ENCODE measurements at places on chromosomes 3 and 15.

DNA sequence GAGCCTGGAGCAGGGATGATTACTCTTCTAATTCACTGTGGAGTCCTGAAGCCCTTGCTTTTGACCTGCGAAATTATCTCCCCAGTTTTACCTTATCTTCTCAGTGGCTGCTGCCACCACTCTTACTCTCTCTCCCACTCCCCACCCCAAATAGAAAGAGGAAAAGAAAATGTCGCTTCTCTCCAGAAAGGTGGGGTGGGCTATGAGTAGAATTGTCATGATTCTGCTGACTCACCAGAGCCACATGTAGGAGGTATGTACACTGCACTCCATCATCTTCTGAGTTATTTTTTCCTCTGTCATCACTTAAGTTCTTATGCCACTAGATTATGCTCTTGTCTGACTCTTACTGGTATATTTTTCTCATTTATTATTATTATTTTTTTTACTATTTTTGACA, 43.9 kb upstream of the TMEM158 start:
- H3K4me1 ChIP-seq = no peaks in the 10 kb centered on the region
- H3K27me3 ChIP-seq = no peaks in the 10 kb centered on the region
- DNase-seq = no peak
- H3K4me3 ChIP-seq = no peak overlapping the region

DNA sequence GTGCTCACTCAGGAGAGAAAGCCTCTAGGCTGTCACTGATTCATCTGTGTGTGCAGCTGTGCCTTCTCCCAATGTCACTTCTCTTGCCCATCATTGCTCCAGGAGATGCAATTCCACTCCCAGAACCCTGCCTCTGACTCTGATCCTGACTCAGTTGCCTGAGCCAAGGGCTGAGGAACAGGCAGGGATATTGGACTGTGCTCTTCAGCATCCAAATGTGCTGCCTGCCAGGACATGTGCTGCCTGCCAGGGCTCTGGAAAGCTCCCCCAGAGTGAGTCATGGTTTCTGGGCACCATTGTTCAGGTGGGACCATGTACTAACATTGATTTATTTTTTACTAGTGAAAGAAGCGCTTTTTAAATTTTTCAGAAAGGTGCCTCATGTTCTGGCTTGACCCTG, 71.0 kb downstream of the TRIM42 start:
- H3K4me3 ChIP-seq = no peak overlapping the region
- H3K27ac ChIP-seq = no peak overlapping the region
- no peaks in the 10 kb centered on the region for H3K4me1 ChIP-seq
- no peak for DNase-seq
- no peaks in the 10 kb centered on the region for H3K27me3 ChIP-seq

GRCh38 chr3:152349392-152349791, 80.7 kb downstream of the MBNL1 start:
- DNase-seq = no peak
- H3K4me3 ChIP-seq = no peak overlapping the region
- no peak overlapping the region for H3K27ac ChIP-seq
- H3K4me1 ChIP-seq = peaks cover 60% of the 10 kb centered on the region
- peaks cover 15% of the 10 kb centered on the region for H3K36me3 ChIP-seq
- H3K27me3 ChIP-seq = no peaks in the 10 kb centered on the region

GRCh38 chr3:68919000-68919399, 13.3 kb downstream of the TAFA4 start:
- no peak overlapping the region for H3K4me3 ChIP-seq
- no peak for DNase-seq
- H3K27ac ChIP-seq = no peak overlapping the region
- H3K36me3 ChIP-seq = no peaks in the 10 kb centered on the region
- no peaks in the 10 kb centered on the region for H3K27me3 ChIP-seq

DNA sequence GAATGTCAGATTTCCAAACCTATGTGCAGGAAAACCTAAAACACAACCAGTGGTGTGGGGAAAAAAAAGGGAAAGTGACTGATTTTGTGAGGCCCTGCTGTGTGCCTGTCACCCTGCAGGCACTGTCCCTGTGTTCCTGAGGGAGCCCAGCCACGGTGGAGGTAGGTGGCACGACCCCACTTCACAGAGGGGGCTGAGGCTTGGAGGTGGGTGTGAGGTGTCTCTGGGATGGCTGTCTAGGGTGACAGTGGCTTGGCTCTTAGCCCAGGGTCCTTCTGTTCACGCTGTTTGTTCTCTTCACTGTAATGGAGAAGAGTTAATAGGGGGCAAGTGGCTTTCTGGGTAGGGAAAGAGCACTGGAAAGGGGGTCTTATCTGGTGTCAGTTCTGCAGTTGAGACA, 22.6 kb downstream of the RASGRF1 start:
- H3K4me3 ChIP-seq = no peak overlapping the region
- H3K27me3 ChIP-seq = no peaks in the 10 kb centered on the region
- no peak for DNase-seq
- no peak overlapping the region for H3K27ac ChIP-seq
- H3K4me1 ChIP-seq = no peaks in the 10 kb centered on the region

- no peaks in the 10 kb centered on the region for H3K36me3 ChIP-seq
- DNase-seq = no peak
- no peaks in the 10 kb centered on the region for H3K27me3 ChIP-seq
- peaks cover 34% of the 10 kb centered on the region for H3K4me1 ChIP-seq
- peak overlapping the region; percentile 96 for H3K4me3 ChIP-seq
- peak overlapping the region; percentile 82 for H3K27ac ChIP-seq
Measured at GRCh38 chr3:10116138-10116460, 624 bp downstream of the BRK1 start.

- H3K27me3 ChIP-seq = no peaks in the 10 kb centered on the region
- no peak overlapping the region for H3K4me3 ChIP-seq
- no peaks in the 10 kb centered on the region for H3K36me3 ChIP-seq
- DNase-seq = no peak
- H3K4me1 ChIP-seq = no peaks in the 10 kb centered on the region
Measured at GRCh38 chr15:36525430-36525829, 54.0 kb upstream of the CDIN1 start.
